ENCODE measurements at places on chromosomes 2 and 18.

GRCh38 chr2:169339657-169340056, 22.7 kb downstream of the LRP2 start:
- DNase-seq: no peak

DNA sequence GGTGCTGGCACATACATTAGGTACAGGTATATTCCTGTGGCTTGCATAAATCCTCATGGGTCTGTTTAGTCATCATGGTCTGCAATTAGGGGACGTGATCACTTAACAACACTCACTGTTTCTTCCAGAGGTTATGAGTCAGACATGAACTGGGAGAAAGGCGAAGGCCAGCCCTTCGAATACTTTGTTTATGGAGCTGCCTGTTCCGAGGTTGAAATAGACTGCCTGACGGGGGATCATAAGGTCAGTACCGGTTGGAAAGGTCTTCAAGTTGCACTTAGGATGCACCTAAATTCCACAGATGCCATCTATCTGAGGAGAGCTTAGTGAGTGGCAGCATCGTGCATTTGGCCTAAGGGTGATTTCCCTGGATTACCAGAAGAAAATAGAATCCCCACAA, 76.9 kb downstream of the AOX1 start:
- no peak for DNase-seq

DNA sequence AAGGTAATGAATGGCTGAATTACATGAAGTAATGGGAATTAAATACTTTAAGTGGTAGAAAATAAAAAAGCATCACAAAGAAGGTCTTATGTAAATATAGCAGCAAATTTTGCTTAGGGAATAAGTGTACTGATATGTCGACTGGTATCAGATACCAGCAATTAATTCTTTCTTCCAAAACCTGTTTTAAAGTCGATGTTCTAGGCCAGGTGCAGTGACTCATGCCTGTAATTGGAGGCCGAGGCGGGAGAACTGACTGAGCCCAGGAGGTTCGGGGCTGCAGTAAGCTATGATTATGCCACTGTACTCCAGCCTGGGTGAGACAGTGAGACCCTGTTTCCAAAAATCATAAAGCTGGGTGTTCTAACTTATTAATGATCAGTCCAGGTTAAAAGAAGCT, 30.3 kb downstream of the SP3 start:
- no peak for DNase-seq

GRCh38 chr18:26536032-26536431, 12.3 kb downstream of the KCTD1 start:
- no peak for DNase-seq

DNA sequence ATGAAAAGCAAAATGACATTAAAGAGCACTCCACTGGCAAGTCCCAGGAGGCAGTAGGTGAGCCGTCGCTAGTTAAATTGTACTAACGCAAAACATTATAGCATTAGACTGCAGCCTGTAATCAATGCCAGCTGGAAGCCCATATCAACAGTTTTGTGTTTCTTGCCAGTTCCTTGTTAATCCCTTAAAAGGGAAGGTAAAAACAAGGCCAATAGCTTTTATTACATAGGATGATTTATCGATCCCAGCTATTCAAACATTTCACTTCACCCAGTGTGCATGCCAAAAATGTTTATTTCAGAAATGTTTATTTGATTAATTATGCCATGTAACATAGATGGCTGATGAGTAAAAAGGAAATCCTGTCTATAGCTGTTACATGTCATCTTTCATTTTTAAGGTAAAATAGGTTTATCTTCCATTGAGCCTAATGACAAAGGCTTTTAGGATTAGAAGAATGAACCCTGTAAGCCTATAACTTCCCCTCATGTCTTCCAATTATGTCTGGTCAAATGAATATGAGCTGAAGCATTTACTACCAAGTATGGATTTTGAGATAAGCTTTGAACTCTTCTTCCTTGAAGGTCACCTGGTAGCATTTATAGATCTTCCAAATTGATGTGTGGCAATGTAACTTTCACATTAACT, 591.2 kb downstream of the RNF144A start:
- DNase-seq: no peak

- no peak for DNase-seq
Observed at GRCh38 chr2:158388159-158388558, 68.4 kb downstream of the CCDC148 start.

GRCh38 chr2:193824474-193824873, 1629.7 kb upstream of the TMEFF2 start:
- DNase-seq: no peak

DNA sequence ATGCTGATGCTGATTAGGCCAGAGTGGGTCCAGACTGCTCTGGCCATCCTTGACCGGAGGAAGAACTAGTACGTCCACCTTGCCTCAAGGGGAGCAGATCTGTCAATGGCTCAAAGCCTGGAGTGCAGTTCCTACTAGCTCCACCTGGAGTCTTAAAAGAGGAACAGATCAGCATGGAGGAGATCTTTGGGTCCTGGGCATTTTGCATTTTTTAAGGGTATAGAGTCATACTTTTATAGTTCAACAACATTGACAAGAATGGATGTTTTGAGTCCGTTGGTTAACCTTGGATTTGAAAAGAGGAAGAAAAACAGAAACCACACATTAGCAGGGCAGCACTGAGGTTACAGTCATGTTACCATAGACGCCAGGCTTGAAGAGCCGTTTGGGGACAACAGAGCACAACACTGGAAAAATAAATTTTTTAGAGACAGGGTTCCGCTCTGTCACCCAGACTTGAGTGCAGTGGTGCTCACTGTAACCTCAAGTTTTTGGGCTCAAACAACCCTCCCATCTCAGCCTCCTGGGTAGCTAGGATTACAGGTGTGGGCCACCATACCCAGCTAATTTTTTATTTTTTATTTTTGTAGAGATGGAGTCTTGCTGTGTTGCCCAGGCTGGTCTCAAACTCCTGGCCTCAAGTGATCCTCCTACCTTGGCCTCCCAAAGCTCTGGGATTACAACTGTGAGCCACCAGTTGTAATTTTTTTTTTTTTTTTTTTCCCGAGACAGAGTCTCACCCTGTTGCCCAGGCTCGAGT, 78.5 kb downstream of the PRKCE start:
- DNase-seq: peak; percentile 48

- DNase-seq: no peak
Observed at GRCh38 chr2:63058921-63059792, 8.5 kb downstream of the OTX1 start.

- no peak for DNase-seq
Observed at GRCh38 chr18:45518311-45519155, 96.7 kb upstream of the SLC14A2 start.

Measured in pons (tissue), 1 donor.